ENCODE measurements at places on chromosomes 16 and 17.
A peak's percentile ranks its signal among the peaks of the same experiment; 100 is the strongest.

GRCh38 chr16:75810342-75810741 is 84.1 kb upstream of the CPHXL start:
- no peak for DNase-seq

DNA sequence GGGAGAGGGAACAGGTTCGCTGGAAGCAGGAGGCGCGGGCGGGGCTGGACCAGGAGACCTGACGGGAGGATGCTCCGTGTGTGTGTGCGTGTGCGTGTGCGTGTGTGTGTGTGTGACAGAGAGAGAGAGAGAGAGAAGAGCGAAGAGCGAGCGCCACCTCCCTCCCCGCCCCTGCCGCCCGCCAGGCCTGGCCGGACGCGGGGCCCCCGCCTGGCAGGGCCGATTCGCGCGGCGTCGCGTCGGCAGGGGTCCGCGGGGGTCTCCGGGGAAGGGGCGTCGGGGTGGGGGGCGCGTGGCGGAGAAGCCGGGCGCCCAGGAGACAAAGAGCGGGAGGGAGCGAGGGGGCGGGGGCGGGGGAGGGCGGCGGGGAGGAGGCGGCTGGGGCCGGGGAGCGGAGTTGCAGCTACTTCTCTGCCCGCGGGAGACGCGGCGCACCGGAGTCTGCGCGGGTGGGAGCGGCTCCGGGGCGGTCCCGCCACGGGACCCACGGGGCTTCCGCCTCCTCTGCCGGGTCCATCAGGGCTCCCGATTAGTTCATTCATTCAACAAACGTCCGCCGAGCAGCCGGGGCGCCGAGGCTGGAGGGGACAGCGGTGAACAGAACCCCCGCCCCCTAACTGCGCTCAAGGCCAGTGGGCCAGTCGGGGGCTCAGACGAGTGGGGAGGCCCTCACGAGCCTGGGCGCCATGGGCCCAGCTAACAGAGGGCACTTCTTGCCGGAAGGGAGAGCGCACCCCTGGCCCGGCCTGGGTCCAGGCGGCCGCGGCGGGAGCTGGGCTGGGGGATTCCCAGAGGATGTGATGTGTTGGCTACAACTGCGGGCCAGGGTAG is at the start of gene SAMD14:
SAMD14 (minus strand) TSS at position 433 of the 831 bp plus-strand sequence. CDS start 5,201 bp downstream, outside the sequence.
- DNase-seq = peak; percentile 29

DNA sequence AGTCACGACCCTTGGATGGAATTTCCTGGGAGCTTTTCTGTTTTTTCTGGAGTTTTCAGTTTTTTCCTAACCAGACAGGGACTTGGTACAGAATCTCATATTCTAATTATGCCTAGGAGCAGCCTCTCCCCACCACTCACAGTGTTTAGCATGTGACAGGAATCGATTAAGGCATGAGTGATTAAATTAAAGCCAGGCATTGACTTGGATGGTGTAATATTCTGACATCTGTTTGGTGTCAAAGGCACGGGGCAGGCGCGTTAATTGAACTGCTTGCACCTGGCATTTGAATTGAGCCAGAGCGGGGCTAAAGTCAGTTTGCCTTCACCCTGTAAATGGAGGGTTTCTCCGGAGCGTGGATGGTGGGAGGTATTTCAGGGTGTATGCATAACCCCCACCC is 11.9 kb downstream of the MAPT start:
- DNase-seq = no peak

GRCh38 chr17:13558588-13558987 is 43.1 kb downstream of the HS3ST3A1 start:
- DNase-seq = no peak

DNA sequence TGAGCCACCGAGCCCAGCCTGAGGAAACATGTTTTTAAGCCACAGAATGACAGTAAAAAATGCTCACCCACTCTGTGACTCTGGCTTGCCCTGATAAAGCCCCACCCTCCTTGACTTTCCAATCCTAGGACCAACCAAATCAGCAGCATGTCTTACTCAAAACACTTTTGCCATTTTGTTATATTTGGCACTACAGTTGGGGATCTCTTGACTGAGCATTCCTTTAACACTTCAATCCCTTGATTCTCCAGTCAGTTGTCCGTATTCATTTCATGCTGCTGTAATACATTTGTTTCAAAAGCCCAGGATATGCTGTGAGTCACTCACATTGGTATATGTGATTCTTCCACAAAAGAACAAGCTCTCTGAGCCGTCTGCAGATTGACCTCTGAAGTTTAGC is 8.2 kb downstream of the MYH3 start:
- DNase-seq = peak; percentile 23

DNA sequence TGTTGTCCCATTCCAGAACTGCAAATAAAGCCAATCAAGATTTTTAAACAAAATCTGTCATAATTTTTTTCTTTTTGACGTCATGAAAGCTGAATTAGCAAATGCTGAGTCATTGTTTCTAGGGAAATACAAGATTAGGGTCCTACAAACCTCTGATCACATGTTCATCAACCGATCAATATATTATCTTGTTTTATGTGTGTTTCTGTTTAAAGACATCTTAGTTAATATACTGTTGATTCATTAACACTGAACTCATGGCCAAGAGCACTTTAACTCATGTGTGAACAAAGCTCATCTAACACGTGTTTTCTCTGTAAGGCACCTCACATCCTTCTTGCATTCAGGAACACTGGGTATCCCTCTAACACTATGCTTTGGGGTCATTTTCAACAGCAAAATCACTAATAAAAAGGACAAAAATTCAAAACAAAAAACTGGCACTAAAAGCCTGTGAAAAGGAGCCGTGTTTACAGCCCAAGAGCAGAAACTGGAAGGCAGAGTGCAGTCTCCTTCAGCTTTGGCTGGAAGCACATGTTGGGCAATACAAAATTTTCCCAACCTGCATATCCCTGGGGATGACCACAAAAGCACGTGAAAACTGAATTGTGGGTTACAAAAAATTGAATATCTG is 102.5 kb downstream of the PARN start:
- no peak for DNase-seq

GRCh38 chr16:56257666-56258342 is 66.5 kb downstream of the GNAO1 start:
- DNase-seq = no peak

DNA sequence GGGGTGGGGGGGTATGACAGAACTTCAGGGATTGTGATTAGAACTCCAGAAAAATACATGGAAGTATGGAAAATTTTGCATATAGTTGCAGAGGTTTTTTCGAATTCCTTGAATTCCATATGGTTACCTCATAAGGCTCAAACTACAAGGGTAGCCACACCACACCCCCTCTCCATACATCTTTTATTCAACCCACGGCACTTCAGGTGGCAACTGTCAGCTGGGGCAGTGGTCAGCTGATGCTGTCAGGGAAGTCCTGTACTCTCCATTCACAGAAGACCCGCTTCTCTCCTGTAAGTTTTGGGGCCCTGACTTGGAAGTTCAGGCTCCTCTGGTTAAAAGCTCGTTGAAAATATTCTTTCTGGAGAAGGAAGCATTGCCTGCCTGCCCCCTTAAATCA is 57.5 kb upstream of the CLEC19A start:
- DNase-seq = peak; percentile 62

GRCh38 chr16:87834005-87834667 is 35.2 kb downstream of the SLC7A5 start:
- DNase-seq = no peak

DNA sequence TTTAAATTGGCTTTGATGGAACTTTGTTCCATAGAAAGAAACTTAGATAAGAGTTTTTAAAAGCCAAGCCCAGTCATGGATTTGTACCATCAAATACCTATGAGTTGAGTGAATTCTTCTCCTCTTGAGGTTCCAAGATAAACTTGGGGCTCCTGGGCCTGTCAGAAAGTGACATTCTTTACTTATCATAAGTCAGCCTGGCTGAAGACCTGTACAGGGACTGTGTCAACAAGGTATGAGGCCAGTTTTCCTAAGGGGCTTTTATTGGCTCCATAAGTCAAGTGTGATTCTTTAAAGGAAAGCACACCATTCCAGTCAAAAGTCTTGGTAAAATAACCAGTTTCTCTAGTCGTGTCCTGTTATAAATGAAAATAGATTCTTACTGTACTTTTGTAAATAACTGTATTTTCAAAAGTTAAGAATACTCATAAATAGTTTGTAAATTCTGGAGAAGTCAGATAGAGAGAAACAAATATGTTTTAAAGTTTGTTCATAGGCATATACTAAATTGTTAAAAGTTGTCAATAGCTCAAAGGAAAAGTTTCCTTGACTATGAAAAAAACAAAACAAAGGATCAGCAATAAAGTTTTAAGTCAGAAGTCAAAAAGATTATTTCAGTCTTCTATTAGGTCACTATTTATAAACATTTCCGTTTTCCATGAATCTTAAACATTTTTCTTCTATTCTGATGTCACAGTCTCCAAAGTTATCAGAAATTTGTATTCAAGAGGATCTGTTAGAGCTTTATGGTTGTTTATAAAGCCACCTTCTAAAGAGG is 22.5 kb upstream of the MYO1D start:
- DNase-seq = no peak

- peak; percentile 51 for DNase-seq
These were observed 30.5 kb downstream of the SMPD3 start for GRCh38 chr16:68417711-68418301.

DNA sequence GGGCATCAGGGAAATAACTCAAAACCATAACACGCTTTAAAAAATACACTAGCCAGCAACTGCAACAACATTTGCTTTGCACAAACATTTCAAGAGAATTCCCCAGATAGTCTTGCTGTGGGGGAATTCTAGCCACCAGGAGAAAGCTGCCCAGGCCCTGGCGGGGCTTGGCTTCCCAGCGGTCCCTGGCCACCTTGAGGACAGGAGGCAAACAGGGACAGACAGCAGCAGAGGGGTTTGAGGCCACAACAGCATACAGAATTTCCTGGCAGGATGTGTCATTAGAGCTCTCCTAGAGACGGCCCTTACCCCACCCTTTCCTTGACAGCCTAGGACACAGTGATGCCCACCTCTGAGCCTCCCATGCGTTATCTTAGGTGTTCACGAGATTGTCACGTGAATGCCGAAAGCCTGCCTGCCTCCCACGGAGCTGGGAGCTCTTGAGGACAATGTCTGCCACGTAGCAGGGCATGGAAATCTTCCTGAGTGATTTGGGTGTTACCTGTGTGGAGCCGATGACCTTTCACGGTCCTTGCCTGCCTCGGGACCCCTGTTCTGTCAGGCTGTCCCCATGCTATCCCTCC is 114.3 kb downstream of the RBFOX3 start:
- DNase-seq = no peak

DNA sequence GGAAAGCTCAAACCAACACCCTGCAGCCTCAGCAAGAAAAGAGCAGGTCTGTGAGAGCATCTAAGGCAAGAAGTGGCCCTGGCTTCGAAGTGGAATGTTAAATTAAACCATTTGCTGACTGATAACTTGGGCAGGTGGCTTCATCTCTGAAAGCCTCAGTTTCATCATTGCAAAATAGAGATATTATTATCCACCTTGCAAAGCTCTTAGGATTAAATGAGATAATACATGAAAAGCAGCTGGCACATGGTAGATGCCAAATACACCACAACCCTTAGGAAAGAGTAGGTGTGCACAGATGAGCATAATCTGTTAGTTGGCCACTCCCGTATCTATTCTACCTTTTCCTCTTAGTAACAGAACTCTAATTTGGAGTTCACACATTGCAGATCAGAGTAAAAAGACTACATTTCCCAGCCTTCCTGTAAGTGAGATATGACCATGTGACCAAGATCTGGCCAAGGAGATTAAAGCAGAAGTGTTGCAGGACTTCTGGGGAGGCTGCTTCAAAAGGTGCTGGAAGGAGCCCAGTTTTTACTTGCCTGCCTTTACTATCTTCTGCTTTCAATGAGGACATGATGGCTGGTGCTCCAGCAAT is 288.7 kb downstream of the SOX9 start:
- no peak for DNase-seq

- no peak for DNase-seq
These were observed 234.7 kb upstream of the GSE1 start for GRCh38 chr16:85378145-85379040.

DNA sequence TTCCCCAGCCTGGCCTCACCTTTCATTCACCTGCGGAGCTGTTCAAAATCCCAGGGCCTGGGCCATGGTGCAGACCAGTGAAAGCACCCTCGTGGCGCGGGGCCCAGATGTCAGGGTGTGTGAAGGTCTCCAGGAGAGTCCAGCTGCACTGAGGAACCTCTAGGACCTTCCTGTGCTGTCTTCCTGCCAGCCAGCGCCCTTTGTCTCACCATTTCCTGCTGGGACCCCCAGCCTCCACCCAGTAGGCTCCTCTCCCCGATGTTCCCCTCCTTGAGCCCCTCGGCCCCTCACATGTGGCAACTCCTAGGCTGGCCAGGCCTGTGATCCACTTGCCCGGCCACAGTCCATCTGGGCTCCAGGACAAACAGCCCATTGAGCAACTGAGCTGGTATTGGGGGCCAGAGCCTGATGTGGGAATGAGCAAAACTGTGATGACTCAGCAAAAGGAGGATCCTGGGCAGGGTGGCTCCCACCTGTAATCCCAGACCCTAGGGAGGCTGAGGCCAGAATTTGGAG is 677 bp downstream of the SULT1A2 start:
- DNase-seq = no peak

- no peak for DNase-seq
These were observed 34.0 kb downstream of the METRNL start for GRCh38 chr17:83113381-83113780.

- no peak for DNase-seq
These were observed 4.0 kb upstream of the DLX4 start for GRCh38 chr17:49964769-49965523.

DNA sequence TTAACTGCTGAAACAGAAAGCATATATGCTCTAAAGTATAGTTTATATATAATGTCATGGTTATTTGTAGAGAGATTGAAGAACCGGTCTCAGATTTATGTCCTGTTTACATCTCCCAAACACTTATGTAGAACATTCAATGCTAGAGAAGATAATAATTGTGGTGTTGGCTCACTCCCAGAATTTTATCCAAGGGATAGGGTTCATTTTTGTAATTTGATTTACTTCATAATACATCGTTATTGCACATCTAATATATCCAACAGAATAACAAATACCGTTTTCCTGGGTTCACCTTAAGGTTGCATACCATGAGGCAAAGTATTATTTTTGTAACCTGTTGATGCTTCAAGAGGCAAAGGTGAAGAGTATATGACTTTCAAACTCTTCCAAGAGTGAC is 202.8 kb upstream of the TBX2 start:
- DNase-seq = no peak

- DNase-seq = no peak
These were observed 233.5 kb downstream of the CCDC182 start for GRCh38 chr17:57511475-57512123.

GRCh38 chr17:75681289-75681688 is 14.2 kb downstream of the SAP30BP start:
- peak; percentile 56 for DNase-seq

GRCh38 chr17:37478187-37478586 is 11.5 kb upstream of the DUSP14 start:
- DNase-seq = no peak

DNA sequence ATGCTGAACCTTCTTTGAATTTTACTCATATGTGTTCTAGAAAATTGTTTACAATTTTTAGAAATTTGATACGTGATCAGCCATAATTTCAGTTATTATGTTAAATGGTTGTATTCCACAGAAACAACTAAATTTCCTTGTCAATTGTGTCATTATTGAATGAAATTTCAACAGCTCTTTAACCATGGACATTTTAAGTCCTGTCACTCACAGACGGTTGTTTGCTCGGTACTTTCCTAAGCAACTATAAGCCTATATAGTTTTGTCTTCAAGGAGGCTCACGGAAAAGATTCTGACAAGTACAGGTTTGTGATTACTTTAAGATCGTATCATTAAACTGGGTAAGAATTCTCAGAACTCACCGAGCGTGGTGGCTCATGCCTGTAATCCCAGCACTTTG is 31.8 kb downstream of the SLC39A11 start:
- no peak for DNase-seq

- DNase-seq = no peak
These were observed 29.5 kb upstream of the MYO15B start for GRCh38 chr17:75557852-75558665.

Data from A172 (cell line).